CD4-positive, alpha-beta T cell treated with Interleukin-10 for 1 hour (primary cell): ENCODE measurements at places on chromosomes 4 and X.

DNA sequence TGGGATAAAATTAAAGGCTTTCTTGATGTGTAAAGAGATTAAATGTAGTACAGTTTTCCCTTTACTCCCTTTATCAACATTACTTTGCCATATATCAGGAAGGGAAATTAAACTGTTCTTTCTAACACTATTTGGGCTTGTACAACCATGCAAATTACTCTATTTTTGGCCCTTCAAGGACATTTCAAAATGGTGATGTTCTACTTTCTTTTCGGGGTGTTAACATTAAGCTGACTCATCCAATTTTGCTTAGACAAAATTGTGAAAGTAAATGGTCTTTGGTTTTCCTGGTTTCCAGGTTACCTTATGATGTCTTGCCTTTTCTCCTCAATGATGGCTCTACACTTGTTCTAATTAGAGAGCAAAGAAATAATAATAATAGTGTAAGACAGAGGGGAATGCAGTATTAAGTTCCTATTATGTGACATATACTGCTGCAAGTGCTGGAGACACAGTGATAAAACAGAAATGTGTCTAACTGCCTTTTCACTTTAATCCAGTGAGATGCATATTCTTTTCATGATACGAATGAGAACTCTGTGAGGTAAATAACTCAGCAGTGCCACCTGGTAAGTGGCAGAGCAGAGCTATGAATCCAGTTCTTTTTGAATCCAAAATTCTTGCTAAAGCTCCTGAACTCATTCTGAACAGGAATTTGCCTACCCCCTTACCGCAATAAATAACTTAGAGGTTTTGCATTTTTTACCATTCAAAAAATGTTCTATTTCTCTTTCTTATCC lies 35.7 kb upstream of the PDE5A start:
- DNase-seq = no peak

DNA sequence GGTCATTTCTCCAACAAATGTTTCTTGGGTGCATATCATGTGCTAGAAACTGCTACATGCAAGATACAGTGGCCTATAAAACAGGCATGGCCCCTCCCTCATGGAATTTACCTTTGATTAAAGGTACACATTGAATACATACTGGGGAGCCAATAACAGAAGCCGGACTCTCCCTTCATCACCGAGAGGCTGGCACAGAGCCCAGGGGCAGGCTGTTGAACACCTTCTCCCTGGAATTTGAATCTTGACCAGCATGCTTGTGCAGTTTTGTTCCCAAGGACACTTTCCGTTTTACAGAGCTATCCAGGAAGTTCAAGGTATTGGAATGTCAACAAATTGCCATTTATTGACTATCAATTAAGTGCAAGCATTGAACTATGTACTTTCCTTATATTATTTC lies 33.2 kb downstream of the PPARGC1A start:
- DNase-seq = no peak

DNA sequence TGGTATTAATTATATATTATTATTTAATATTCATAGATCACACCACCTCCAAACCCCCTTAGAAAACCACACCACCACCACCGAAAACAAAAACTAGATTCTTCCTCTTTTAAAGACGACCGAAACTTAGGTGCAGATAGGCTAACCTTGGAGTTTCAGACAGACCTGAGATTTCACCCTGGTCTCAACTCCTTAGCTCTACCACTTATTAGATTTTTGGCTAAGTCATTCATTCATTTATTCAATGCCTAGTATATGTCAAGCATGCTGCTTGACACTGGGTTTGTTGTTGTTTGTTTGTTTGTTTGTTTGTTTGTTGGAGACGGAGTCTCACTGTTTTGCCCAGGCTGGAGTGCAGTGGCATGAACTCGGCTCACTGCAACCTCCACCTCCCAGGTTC lies 9.5 kb upstream of the BMP2K start:
- DNase-seq = no peak

- no peak for DNase-seq
Observed at GRCh38 chr4:95084584-95084983, 326.8 kb downstream of the BMPR1B start.

DNA sequence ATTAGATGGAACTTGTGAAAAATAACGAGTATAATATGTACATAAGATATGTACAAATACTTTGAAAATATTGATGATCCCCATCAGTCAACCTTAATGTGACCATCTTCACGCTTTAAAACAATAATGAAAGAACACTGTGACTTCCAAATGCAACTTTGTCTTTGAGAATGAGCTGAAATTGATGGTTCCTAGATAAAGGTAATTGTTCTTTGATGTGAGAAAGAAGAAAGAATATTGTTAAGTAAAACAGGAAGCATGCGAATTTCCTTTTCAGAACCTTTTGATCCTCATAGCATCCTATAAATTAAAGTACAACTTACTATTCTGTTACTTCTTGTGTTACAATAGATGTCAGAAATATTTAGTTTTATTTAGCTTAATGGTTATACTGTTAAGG lies 22.2 kb downstream of the IL2 start:
- DNase-seq = peak; percentile 19

DNA sequence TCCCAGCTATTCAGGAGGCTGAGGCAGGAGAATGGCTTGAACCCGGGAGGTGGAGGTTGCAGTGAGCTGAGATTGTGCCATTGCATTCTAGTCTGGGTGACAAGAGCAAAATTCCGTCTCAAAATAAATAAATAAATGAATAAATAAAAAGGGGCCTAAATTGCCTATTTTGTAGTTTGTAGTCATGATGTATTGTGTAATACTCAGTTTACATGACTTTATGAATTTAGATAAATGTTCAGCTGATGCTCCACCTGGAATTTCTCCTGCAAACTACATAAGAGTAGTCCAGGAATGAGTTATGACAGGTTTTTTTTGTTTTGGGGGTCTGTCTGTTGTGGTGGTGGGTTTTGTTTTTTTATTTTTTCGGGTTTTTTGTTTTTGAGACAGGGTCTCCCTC lies 31.1 kb downstream of the RBMX start:
- no peak for DNase-seq

DNA sequence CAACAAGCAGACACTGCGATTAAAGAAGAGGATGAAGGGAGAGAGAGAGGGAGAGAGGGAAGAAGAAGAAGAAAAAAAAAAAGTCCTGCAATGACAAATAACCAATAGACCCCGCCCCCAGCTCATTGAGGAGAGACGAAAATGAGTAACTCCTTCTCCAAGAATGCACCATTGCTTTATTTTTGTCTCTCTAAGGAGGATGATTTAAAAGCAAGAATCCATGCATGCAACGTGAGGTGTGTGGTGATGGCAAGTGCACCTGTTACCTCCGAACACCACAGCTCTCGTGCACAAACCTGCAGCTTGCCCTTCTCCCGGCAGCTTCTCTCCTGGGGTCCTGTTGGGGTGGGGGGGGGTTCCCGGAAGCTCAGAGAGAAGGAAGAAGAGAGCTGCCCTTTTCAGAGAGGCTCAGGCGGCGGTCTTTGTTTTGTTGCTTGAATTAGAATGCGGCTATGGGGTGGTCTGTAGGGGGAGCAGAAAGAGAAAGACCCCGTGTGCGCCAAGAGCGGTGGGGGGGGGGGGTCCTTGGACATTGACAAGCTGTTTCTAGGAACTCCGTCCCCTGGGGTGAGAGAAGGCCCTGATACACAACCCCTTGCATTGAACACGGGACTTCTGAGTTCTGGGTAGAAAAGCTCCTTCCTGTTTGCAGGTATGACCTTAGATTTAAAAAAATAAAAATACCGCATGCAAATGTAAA lies 100.7 kb downstream of the CRLF2 start:
- no peak for DNase-seq

- DNase-seq = no peak
Observed at GRCh38 chr4:102437111-102437510, 64.0 kb upstream of the NFKB1 start.

DNA sequence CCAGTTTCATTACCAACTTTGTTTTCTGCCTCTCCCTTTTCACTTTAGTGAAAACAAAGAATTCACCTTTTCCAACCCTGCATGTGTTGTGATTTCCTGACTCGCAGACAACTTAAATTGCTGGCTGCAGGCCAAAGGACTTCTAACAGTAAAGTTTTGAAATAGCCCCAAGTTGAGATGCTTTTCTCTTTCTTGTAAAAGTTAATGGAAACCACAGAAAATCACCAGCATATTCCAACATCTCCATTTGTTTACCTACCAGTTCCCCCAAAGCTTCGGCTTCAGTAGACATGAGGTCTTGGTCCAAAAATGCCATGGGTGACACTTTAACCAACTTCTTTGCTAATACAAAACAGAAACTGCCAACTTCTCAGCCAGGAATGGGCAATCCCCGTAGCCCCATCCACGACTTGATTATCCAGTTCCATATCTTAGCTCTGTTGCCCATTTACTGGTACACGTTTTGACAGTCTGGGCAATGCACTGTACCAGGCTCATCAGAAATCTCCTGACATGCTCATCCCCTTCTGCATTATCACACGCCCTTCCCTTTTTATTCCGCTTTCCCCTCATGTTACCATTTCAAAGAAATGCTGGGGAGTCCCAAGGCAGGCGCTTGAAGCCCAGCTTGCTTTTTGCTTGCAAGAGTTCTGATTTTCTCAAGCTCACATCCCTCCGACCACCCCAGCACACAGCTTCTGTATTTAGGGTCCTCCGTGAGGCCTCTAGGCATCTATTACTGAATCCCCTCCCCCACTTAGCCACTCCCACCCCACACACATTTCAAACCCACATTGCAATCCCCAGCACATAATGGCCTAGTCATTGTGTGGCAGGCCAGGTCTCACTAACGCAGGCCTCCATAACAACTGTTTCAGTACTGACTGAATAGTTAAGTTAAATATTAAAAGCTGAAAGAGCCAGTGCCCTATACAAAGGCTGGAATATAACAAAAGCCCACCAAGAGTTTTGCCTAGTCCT lies 137.9 kb upstream of the S100G start:
- DNase-seq = no peak

- no peak for DNase-seq
Observed at GRCh38 chrX:47743504-47743903, 84.5 kb upstream of the UXT start.

DNA sequence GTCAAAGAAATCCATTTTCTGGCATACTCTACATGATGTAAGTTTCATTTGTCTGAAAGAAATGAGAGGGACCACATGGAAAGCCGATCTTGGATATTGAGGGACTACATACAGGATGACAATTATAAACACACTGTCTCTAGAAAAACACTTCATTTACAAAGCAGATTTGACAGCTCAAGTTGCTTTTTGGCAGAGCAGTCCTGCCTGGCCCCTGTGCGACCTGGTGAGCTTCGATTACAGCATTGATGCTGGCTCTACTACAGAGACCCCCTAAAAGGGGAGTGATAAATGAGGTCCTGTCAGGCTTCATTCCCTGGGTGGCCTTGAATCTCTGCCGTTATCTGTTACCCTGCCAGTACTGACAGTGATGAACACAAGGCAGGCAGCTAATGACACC lies 215.2 kb upstream of the NOCT start:
- DNase-seq = no peak

GRCh38 chr4:183550345-183551093 lies 45.7 kb downstream of the ING2 start:
- DNase-seq = no peak

GRCh38 chrX:69309074-69309792 lies 144.0 kb upstream of the PJA1 start:
- DNase-seq = no peak

GRCh38 chrX:139720136-139720535 lies 12.2 kb upstream of the MCF2 start:
- no peak for DNase-seq

DNA sequence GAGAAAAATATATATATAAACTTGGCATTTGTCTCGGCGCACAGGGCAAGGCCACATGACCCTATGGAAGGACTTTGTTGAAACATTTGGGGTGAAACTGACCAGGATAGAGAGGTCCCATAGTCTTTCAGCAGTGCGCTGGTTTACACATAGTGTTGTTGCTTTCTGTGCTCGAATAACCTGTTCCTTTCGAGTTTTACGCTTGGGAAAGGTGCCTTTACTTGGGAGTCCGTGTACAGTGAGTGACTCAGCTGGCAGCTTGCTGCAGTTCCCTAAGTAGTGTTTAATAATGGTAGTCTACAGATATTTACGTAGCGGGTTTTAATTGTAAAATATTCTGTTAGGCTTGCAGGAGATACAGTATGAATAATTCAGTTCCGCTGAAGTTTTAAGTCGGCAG lies 578 bp downstream of the APOOL start:
- DNase-seq = no peak

DNA sequence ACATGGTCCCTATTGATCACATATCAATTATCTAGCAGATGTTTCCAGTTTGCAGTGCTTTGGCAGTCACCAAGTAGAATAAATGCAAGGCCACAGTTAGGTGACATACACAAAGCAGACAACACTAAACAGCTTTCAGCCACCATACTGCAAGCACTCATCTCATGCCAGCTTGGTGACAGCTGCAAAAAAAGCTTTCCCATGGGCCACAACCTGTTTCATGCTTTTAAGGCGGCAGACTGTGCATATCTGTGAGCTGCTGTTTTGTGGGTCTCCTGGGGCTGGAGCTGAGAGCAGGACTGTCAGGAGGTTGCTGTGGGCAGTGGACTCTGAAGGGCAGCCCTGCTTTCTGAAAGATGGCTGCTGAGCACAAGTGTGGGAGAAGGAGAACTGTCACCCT lies 82.6 kb downstream of the FHDC1 start:
- no peak for DNase-seq

GRCh38 chrX:100685284-100685996 lies 41.4 kb downstream of the SRPX2 start:
- peak; percentile 66 for DNase-seq

- DNase-seq = peak; percentile 25
Observed at GRCh38 chrX:48676893-48677270, 6.7 kb upstream of the WAS start.

DNA sequence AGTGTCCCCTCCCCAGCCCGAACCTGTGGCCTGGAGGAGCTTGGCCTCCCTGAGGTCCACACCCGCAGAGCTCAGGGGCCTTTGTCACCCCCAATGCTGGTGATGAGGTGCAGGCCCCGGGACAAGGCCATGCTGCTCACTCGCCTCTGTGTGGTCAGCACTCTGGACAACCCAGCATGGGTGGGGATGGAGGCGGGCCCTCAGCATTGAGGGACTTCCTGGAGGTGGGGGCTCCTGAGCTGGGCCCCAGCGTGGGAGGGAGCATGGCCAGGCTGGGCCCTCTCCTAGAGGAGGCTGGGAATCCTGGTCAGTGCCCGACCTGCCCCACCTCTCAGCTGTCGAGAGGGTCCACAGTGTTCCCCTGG lies 30.6 kb downstream of the TACC3 start:
- DNase-seq = no peak

DNA sequence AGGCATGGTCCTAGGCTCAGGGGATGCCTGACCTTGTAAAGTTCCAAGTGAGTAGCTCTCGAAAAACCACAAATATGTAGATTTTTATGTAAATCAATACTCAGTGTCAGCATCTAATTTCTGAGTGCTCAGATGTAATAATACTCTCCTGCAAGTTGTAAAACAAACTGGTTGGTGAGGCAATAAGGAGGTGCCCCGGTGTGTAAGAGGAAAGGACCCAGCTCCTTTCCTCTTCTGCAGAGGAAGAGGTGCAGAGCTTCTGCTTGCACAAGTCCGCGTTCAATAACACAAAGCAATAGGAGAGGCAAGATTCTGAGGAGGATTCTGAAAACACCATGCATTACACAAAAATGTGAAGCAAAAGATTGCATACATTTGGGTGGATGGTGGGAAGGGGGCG lies 43.6 kb upstream of the ENPP6 start:
- DNase-seq = no peak

- DNase-seq = no peak
Observed at GRCh38 chr4:2434420-2434819, 15.7 kb downstream of the CFAP99 start.

- no peak for DNase-seq
Observed at GRCh38 chr4:23728393-23728792, 161.5 kb downstream of the PPARGC1A start.
